ENCODE measurements at places on chromosomes 2 and 18.

GRCh38 chr2:19775838-19776237, 125.9 kb downstream of the TTC32 start:
- DNase-seq: peak; percentile 54

DNA sequence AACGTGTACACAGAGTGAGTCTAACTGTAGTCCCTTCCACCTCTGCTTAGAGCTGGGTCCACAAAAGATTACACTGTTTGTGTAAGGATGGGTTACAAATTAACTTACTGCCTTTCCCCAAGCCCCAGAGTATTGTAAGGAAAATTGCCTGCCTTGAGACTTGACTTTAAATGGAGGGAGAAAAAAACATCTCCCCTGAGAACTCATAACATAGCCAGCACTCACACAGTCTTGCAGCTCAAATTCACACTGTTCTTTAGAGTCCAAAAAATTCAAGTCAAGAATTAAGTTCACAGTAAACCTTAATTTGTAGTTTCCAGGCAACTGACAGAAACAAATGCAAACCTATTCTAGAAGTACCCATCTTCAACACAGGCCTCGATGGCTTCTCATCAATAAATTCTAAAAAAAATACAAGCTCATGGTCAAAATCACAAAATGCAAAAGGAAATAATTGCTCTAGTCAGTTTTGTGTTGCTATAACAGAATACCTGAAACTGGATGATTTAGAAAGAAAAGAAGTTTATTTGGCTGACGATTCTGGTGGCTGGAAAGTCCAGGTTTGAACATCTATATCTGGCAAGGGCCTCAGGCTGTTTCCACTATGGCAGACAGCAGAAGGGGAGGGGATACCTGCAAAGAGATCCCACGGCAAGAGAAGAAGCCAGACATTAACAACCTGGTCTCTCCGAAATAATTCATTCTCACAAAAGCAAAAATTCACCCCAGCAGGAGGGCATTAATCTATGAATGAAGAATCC, 34.6 kb upstream of the TMEM17 start:
- DNase-seq: no peak

DNA sequence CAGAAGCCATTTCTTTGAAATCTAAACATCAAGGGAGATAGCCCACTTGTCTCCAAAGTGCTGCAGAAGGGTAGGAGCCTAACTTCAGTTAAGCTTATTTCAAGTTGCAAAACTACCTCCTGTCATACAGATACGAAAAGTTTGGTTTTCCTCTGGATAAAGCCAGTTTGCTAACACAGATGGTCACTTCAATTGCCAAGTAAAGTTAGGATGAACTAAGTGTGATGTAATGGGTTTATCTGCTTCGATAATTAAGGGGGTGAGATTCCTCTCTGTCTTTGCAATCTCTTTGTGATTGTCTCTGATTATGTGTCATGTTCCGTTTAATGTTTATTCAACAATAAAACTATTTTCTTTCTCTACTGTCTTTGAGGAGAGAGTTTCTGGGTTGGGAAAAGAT, 156.4 kb downstream of the SLC39A10 start:
- DNase-seq: peak; percentile 48

DNA sequence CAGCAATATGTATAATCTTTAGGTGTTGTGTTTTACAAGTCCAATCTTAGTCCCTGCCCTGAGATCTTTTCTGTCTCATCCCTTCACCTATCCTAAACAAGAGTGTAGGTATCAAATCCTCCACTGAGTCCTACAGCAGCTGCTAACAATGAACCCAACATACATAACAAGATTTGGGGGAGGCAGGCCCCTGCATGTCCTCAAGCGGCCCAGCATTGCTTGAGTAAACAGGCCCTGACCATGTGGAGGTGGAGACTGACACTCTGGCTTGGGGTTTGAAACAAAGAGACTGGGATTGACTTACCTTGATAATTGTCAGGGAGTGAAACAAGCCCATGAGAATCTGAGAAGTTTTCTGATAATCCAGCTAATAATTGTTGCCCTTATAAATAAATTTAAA, 213.4 kb downstream of the STK39 start:
- DNase-seq: no peak

GRCh38 chr2:237674731-237675276, 47.4 kb downstream of the LRRFIP1 start:
- peak; percentile 74 for DNase-seq
